Left lobe of liver (tissue), 2 donors: ENCODE measurements at places on chromosomes 4 and X. TPM values are rescaled to one million over a fixed set of nuclear protein-coding genes. Genes with fewer than 3 reads are reported as not detected.

The GAGE1 gene
- total RNA-seq: not detected

The BMPR1B gene
- 0.93 TPM for total RNA-seq

The GC gene
- 3,366 TPM for total RNA-seq

The FAM47E gene
- total RNA-seq: 3.3 TPM

The AIMP1 gene
- total RNA-seq: 14.3 TPM

The SRPX gene
- total RNA-seq: 6.6 TPM

The EXOC1 gene
- total RNA-seq: 6.3 TPM

The PPP1R2C gene
- total RNA-seq: not detected

The EPGN gene
- total RNA-seq: not detected

The SSX3 gene
- total RNA-seq: not detected

The GLRA3 gene
- total RNA-seq: not detected

The OTUD6A gene
- total RNA-seq: not detected

The DAPP1 gene
- total RNA-seq: 0.78 TPM

The FRMPD4 gene
- not detected for total RNA-seq

The STBD1 gene
- 18.3 TPM for total RNA-seq

The RGN gene
- total RNA-seq: 188 TPM

The ADAMTS3 gene
- 0.35 TPM for total RNA-seq

The DCX gene
- not detected for total RNA-seq

The ADH6 gene
- total RNA-seq: 144 TPM

The SUPT20HL2 gene
- total RNA-seq: not detected

The MAGEA9B gene
- not detected for total RNA-seq

The MAGEA2 gene
- not detected for total RNA-seq

The TAF1 gene
- 13.2 TPM for total RNA-seq

The ZNF827 gene
- total RNA-seq: 0.81 TPM

The CABS1 gene
- not detected for total RNA-seq

The GPRASP2 gene
- 5.5 TPM for total RNA-seq

The GPR143 gene
- 0.78 TPM for total RNA-seq

The TCEAL4 gene
- total RNA-seq: 29.3 TPM

The RS1 gene
- not detected for total RNA-seq

The RWDD4 gene
- 7.9 TPM for total RNA-seq

The MAGEA1 gene
- total RNA-seq: not detected

The NAAA gene
- total RNA-seq: 33.2 TPM

The TXK gene
- 1.1 TPM for total RNA-seq

The WDR45 gene
- total RNA-seq: 49.4 TPM

The KLB gene
- 22.0 TPM for total RNA-seq

The POLN gene
- 2.2 TPM for total RNA-seq

The CTSO gene
- total RNA-seq: 38.8 TPM

The SCD5 gene
- 1.6 TPM for total RNA-seq

The ZNF182 gene
- 2.2 TPM for total RNA-seq

The CYP2U1 gene
- total RNA-seq: 4.0 TPM

The ZFP92 gene
- 0.45 TPM for total RNA-seq

The PABPC4L gene
- 0.05 TPM for total RNA-seq

The TRPC5OS gene
- not detected for total RNA-seq

The NLGN4X gene
- 1.5 TPM for total RNA-seq

The SPACA5 gene
- not detected for total RNA-seq

The SYN1 gene
- 0.15 TPM for total RNA-seq

The TRIM60 gene
- not detected for total RNA-seq
